ENCODE measurements at places on chromosomes 7 and 10. TPM values are rescaled to one million over a fixed set of nuclear protein-coding genes. Genes with fewer than 3 reads are reported as not detected.

DNA sequence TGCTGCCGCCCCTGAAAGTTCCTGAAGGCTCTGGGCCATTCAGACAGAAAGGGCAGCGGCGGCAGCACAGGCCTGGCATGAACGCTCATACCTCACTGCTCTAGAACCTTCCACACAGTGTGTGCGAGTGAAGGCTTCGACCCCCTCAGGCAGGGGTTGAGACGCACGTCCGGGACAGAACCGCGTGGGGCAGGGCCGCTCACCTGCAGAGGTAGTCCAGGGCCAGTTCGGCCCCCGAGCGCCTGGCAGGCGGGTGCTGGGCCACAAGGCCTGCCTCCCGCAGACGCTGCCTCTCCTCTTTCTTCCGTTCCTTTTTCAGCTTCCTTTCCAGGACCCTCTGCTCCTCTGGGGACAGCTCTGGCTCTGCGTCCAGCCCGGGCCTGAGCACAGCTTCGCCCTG, 26.8 kb downstream of the CYP2W1 start:
- no peak for DNase-seq

GRCh38 chr10:72263613-72264241, 10.0 kb upstream of the DDIT4 start:
- no peak for DNase-seq

DNA sequence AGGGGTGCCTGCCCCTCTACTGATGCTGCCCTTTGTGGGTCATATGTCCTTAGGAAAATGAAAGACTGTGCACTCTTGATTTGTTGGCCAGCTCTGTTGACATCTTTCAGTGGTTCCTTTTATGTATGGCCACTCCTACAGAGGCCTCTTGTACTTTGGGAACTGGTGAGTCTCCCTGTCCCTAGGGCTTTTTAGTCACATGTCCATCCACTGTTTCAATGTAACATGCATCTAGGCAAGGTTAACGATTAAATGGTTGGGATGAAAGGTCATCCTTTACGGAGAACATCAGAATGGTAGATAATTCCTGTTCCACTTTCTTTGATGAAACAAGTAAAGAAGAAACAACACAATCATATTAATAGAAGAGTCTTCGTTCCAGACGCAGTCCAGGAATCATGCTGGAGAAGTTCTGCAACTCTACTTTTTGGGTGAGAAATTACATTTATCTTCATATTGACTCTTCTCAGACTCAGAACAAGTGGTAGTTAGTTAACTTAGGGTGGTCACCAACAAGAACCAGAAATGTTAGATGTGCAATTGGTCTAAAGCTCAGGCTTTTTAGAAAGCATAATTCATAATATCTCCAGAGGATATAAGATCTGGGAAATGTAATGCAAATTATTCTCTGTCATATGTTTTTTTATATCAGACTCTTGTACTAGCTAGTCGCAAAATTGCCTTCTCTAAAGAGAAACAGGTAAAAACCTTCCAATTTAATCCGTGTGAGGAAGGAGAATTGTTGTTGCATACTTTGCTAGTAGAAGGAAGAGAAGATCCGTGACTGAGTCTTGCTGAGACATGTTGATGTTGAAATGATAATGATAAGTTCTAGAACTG, at the start of gene ABCC2:
ABCC2 (plus strand) TSS at position 194 of the 840 bp plus-strand sequence; CDS start at position 399, 205 bp downstream.
- DNase-seq = no peak

- DNase-seq = no peak
These were observed 2.7 kb downstream of the ASAH2 start for GRCh38 chr10:50248598-50248997.

DNA sequence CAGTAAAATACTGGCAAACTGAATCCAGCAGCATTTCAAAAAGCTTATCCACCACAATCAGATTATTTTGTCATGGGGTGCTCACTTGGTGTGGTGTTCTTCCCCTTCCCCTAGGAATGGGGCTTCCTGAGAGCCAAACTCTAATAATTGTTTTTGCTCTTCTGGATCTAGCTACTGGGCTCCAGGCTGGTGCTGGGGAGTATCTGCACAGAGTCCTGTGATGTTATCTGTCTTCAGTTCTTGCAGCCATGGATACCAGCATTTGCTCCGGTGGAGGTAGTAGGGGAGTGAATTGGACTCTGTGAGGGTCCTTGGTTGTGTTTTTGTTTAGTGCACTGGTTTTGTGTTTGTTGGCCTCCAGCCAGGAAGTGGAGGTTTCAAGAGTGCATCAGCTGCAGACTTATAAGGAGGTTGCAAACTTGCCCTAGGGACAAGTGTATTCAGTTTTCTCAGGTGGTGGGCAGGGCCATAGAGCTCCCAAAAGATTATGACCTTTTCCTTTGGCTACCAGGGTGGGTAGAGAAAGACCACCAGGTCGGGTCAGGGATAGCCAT, 308.5 kb upstream of the MAGI2 start:
- no peak for DNase-seq

DNA sequence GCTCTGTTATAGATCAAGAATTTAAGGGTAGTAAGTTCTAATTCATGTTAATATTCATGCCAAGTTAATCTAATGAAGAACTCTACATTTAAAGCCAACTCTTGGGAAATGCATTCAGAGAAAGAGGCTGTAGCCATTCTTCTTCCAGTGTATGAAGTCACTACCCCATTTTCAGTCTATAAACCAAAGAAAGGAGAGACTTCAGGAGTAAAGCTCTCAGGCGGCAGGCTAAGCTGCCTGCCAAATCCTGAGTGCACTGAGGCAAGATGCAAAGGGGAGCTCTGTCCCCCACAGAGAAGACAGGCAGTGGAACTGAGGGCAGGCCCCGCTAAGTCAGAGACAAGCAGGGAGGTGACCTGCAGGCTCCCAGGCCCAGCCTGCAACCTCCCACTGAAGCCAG, 41.5 kb downstream of the SLIT1 start:
- DNase-seq = no peak

GRCh38 chr10:44186150-44186549, 198.7 kb downstream of the CXCL12 start:
- no peak for DNase-seq

DNA sequence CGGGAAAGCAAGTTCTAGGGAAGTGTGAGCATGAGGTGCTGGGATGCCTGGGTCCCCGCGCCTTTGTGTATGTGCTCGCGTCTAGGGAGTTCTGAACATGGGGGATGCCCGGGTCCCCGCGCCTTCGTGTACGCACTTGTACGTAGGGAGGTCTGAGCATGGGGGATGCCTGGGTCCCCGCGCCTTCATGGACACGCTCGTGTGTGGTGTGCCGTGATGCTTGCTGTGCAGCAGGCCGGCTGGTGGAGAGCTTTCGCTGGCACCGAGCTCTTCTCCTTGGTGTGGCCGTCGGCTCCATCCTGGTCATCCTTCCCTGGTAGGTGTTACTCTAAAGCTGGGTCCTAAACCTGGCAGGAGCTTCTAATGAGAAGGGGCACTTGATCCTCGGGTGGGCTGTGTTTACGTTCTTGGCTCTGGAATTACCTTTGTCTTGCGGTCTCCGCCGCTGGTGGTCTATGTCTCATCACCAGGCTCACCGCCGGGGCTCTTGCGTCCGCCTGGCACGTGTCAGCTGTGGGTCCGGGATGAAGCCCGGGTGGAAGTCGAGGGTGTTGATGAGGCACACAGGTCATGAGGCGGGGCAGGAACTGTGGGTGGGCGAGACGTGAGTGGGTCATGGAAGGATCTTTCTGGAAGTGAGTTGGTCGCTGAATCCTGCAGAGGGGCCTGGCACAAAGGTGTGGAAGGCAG, 63.5 kb downstream of the DNAJB6 start:
- DNase-seq = no peak

- no peak for DNase-seq
These were observed 16.6 kb downstream of the POLR1F start for GRCh38 chr7:19692111-19692828.

DNA sequence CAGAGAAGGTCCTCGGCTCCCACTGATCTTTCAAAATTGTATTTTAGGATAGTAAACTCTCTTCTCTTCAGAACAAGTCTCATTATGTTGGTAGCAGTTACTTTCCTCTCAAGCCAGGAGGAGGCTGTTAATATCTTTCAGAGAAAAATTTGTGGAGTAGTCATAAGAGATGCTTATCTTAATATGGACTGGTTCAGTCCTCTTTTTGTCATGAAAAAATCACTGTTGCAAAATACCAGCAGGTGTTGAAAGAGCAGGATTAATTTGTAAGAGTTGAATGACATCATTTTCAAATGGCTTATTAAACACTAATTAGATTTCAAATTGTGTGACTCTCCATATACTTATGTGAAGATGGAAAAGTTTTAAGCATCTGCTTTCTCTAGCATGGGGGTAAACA, 662.5 kb downstream of the POM121L12 start:
- no peak for DNase-seq

- peak; percentile 48 for DNase-seq
These were observed 45.5 kb upstream of the CYTH3 start for GRCh38 chr7:6317797-6318438.

- DNase-seq = no peak
These were observed 156.4 kb downstream of the PRPF18 start for GRCh38 chr10:13743101-13743693.

GRCh38 chr10:15802375-15802949, 57.8 kb downstream of the MINDY3 start:
- DNase-seq = no peak

DNA sequence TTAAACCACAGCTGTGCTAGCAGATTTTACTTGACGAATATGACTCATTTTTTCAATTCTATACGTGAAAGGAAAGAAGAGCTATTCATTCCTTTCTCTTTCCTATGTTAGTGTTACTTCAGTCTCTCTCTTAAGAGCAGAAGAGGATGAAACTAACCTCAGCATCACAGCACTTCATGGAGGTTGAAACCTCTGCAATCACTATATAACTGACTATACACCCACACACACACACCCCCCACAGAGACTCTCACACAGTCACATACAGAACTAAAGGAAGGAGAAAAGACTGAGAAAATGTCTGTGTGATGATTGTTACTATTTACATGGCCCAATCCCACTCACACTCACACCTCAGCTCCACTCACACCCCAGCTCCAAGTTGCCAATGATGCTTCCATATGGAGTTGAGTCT, 104.2 kb downstream of the KIF20B start:
- no peak for DNase-seq

- DNase-seq = no peak
These were observed 43.0 kb upstream of the NPS start for GRCh38 chr10:127506094-127506493.

DNA sequence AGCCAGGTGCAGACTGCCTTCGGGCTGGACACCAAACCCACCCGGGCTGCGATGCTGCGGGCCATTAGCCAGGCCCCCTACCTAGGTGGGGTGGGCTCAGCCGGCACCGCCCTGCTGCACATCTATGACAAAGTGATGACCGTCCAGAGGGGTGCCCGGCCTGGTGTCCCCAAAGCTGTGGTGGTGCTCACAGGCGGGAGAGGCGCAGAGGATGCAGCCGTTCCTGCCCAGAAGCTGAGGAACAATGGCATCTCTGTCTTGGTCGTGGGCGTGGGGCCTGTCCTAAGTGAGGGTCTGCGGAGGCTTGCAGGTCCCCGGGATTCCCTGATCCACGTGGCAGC, 50.0 kb downstream of the VWA2 start:
- DNase-seq = no peak

- DNase-seq = no peak
These were observed 43.4 kb downstream of the ADCYAP1R1 start for GRCh38 chr7:31095286-31096197.

DNA sequence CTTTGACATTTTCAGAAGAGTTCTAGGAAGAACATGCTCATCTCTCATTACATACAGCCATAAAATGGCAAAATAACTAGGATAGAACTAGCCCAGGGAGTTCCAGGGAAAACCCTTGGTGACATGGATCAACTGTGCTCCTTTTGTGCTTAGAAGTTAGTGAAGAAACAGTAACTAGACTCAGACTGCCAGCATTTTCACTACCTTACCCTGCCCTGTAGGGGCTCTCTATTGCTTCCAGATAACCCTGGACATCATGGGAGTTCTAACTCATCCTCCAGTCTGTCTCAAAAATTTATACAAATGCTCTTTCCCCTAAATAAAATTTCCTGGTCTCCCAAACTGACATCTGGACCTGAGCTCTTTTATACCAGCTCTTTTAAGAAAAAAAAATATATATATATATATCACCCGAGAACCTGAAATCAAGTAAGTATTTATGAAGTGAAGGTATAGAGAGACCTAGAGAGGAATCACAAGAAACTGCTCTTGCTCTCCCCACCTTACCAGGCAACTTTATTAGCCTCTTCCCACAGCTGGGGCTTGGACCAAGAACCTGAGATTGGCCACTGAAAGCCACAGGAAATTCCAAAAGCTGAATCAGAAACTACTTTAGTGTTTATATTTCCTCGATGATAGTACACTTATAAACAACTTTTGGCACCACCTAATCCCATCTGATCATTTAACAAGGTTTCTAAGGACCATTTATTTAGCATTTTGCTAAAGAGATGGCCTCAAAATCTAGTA, 101.4 kb downstream of the RELN start:
- no peak for DNase-seq

DNA sequence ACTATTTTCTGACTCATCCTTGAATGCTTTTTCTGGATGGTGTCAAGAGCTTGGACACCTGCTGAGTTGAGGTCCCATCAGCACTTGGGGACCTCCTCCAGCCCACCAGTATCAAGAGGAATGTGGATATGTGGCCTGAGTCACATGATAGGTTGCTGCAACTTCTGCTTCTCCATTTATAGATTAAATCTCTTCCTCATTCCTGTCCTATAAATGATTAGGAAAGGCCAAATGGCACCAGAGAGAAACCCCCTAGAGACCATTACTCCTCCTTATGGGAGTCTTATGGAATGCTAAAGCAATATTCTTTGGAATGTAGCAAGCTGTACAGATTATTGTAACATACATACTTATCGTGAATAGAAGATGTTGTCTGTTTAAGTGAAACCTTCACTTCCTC, 85.6 kb downstream of the NEUROD6 start:
- DNase-seq = no peak

DNA sequence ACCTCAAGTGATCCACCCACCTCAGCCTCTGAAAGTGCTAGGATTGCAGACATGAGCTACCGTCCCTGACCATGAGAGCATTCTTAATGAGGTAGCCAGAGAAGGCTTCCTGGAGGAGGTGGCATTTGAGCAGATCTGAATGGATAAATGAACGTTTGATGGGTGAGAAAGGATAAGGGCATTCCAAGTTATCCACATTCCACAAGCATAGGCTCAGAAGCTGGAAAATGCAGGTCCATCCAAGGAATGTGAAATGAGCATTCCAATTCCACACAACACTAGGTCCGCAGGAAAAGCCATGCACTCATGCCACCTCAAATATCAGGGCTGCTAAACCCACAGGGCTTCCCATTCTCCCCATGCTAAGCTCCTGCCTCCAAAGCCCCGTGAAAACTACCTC, 17.0 kb downstream of the TMEM130 start:
- DNase-seq = no peak

- DNase-seq = no peak
These were observed 187.8 kb downstream of the GNAT3 start for GRCh38 chr7:80324032-80324431.

CASP2 gene
- total RNA-seq = 9.6 TPM

LEP gene
- 0.54 TPM for total RNA-seq

EBLN1 gene
- not detected for total RNA-seq

PKD1L1 gene
- 0.06 TPM for total RNA-seq

PAPOLB gene
- 0.08 TPM for total RNA-seq

RELN gene
- total RNA-seq = 1.5 TPM

CCDC146 gene
- total RNA-seq = 15.4 TPM

CALY gene
- not detected for total RNA-seq

OR9A2 gene
- not detected for total RNA-seq

CALHM3 gene
- not detected for total RNA-seq

EMX2 gene
- 6.7 TPM for total RNA-seq

IL2RA gene
- total RNA-seq = 0.10 TPM

GPR85 gene
- total RNA-seq = 0.17 TPM

PVRIG gene
- total RNA-seq = 0.51 TPM

NME8 gene
- not detected for total RNA-seq

HMX2 gene
- not detected for total RNA-seq

GIMAP6 gene
- 6.2 TPM for total RNA-seq

HOXA1 gene
- 0.88 TPM for total RNA-seq

NT5C2 gene
- total RNA-seq = 53.6 TPM

SSMEM1 gene
- not detected for total RNA-seq

ARL4A gene
- 253 TPM for total RNA-seq
